ENCODE measurements at places on chromosomes 5 and 9.
A peak's percentile ranks its signal among the peaks of the same experiment; 100 is the strongest.

GRCh38 chr9:108565651-108566378 is 290.0 kb downstream of the ACTL7B start:
- peak; percentile 81 for DNase-seq

DNA sequence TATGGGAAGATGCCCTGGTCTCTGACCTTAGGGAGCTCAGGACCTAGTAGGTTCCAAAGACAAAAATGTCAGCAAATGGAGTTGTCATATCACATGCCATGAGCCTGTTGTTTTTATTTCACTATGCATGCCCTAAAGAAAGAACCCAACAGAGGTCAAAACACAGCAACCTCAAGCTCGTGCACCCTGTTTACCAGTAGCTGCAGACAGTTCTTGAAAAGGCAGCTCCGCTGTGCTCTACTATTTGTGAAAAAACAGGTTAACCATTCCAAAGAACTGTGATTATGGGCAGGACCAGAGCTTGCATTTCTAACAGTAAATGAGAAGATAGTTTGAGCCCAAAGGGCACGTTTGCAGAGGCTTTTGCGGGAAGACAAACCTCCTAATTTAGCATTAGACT is 22.8 kb downstream of the ITK start:
- no peak for DNase-seq

- DNase-seq, result peak; percentile 14
Measured at GRCh38 chr9:34929506-34930102, 28.5 kb upstream of the PHF24 start.

DNA sequence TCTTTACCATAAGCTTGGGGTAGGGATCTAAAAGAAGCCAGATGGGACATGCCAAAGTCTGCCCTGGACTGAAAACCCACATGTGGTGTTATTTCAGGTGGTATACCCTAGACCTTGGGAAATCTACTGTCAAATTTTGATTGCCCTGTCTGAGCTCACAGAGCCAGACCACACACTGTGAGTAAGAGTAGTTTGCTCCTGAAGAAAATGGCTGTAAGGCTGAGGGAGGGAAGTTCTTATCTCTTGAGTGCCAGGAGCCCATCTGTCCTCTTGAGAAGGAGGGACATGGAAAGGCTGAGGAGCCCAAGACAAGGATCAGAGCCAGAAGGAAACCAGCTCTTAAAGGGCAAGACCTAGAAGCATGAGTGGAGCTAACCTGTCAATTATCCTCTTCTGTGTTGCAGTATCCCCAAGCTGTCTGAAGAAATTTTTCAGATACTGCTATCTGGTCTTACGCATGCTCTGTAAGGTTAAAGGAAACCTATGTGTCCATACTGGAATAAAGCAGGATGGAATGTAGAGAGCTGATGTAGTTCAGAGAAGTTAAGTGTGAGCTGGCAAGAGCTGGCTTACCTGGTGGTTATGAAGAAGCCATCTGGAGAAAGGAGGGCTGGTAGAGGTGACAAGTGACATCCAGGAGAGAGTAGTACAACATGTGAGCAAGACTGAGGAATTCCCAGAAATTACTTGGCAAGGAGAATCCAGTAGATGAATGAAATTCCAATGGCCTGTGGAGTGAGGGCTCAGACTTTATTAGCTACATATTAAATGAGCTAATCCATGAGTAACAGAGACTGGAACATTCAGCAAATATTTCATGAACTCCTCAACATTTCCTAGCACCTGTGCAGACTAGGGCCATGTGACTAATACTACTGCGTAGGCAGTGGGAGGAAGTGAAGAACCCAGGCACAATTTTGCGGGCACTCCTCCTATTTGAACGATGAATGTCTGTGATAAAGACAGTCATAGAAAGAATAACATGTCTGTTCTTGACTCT is 389.1 kb upstream of the KIF2A start:
- DNase-seq, result peak; percentile 26

- peak; percentile 57 for DNase-seq
Measured at GRCh38 chr5:160269017-160269416, 39.7 kb downstream of the FABP6 start.

DNA sequence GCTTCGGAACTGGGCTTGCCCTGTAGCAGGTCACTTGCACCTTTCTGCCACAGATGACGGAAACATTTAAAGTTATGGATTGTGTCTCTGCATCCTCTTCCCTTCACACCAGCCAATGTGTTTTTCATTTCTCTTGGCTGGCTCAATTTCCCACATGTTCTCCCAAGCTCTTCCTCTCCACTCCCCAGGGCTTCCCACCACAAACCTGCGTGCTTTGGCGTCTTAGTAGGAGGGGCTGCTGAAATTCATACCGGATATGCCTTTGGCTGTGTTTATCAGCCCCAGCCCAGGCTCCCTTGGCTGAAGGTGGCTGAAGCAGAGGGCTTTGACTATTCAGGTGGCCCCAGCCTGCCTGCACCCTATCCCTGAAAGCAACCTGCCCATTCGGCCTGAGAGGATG is 32.1 kb downstream of the ADRB2 start:
- no peak for DNase-seq

DNA sequence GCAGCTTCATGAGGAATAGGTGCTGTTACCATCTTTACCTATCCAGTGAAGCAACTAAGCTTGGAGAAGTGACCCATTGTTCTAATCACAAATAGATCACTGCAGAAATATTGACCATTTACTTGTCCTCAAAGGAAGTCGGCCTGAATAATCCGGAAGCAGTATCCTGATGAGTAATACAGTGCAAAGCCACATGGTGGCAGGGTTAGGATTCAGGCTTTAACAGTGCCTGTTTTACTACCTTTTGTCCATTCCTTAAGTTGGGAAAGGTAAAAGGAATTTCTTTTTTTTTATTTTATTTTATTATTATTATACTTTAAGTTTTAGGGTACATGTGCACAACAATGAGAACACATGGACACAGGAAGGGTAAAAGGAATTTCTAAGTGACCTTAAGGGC is 336.3 kb downstream of the KDM4C start:
- peak; percentile 12 for DNase-seq

GRCh38 chr5:176388003-176388443 is 375 bp downstream of the NOP16 start:
- peak; percentile 20 for DNase-seq

- DNase-seq, result no peak
Measured at GRCh38 chr9:2263665-2264064, 248.5 kb downstream of the SMARCA2 start.

GRCh38 chr9:103707181-103707580 is 386.9 kb upstream of the SMC2 start:
- no peak for DNase-seq

- DNase-seq, result no peak
Measured at GRCh38 chr9:130026583-130027340, 16.2 kb downstream of the FNBP1 start.

- DNase-seq, result no peak
Measured at GRCh38 chr5:39948341-39948740, 523.6 kb upstream of the DAB2 start.

- no peak for DNase-seq
Measured at GRCh38 chr9:20702570-20702969, 18.5 kb downstream of the FOCAD start.

DNA sequence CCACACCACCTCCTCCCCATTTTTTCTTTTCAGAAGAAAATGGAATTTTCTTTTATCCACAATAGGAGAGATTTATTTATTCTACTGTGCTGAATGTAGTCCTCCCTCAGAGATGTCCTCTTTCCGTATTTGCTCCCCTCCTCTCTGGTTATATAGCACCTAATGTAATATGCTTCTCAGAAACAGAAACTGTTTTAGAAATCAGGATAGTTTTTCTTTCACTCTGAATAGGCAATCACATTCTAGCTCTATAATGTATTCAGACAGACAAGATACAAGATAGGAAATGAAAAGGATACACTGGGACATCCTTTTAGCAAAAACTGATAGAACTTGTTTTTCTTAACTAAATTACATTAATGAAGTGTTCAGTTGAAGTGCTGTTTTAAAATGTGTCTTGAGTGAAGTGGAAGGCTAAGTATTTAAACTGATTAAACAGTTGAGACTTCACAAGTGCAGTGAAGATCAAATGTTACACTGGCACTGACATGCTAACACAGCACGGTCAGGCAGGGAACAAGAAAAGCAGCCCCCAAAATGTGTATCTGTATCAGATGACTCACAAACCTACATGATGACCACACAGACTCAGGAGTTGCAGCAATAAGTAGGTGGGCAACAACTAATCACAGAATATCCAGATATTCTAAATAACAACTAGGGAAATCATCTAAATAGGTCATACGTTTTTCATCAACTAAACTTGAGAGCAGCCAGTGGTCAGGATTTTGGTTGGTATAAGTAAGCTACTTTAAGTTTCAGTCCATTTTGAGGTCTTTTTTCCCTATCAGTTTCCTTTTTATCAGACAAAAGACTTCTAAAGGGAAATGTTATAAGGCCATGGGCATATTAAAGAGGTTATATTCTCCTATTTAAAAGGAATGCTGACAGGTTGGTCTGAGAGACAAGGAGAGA is 260.4 kb downstream of the MLLT3 start:
- DNase-seq, result no peak

- DNase-seq, result no peak
Measured at GRCh38 chr5:84379749-84380148, 4.9 kb downstream of the EDIL3 start.

GRCh38 chr9:35079041-35079425 is 709 bp downstream of the FANCG start:
- no peak for DNase-seq

DNA sequence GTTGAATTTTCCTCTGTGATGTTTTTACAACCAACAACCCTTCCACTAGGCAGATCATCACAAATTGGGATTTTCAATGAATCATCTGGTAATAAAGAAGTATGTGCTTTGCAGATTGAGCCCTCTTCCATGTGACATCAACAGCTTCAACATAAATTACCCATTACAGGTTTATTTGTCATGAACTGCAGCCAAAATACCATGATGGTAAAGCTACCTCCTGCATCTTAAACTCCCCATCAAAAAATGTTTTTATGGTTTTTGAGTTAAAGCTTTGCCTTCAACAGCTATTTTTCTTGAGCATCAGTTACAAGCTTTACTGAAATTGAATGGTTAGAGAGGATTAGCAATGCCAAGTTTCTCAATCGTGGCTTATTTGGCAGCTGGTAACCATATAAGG is 211.4 kb upstream of the TUSC1 start:
- no peak for DNase-seq

DNA sequence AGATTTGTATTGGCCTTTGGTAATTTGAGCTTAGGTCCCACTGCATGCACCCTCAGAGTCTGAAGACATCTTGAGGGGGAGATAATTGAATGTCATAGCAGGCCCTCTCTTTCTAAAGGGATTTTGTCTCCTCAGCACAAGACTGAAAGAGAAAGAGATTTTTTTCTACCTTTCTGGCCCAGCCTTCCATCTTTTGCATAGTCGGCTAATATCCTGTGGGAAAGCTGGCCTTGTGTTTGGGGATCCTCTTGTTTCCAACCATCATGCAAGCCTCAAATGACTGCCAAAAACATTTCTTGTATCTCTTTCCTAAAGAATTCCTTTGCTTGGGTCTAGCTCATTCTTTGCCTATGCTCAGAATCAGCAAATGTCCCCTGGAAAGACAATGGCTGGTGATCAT is 42.0 kb upstream of the CDK5RAP2 start:
- DNase-seq, result no peak

- no peak for DNase-seq
Measured at GRCh38 chr9:96688745-96689464, 33.8 kb upstream of the PRXL2C start.

- DNase-seq, result no peak
Measured at GRCh38 chr9:90658783-90659182, 16.2 kb upstream of the DIRAS2 start.

GRCh38 chr9:124342402-124342775 is 72.9 kb downstream of the PSMB7 start:
- no peak for DNase-seq

- no peak for DNase-seq
Measured at GRCh38 chr5:151348789-151349188, 1.4 kb upstream of the SLC36A2 start.

DNA sequence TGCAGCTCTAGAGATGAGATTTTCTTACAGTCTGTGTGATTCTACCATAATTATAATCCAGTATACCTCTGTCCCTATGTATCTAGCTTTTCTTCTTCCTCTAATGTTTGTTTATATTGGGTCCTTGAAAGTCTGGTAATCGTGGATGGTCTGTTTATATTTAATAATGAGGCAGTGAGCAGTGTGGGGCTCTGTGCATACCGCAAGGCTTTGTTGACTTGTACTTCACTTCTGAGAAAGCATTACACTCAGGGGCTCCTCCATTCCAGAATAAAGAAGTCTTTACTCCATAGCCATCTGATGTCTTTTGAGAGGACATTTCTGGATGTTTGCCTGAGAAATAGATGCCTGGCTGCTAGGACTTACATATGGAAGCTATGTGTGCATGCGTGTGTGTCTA is 4.5 kb upstream of the MPDZ start:
- peak; percentile 38 for DNase-seq

- DNase-seq, result no peak
Measured at GRCh38 chr5:170252109-170252508, 19.3 kb downstream of the C5orf58 start.

GRCh38 chr9:137674307-137674975 is 55.6 kb downstream of the EHMT1 start:
- no peak for DNase-seq

DNA sequence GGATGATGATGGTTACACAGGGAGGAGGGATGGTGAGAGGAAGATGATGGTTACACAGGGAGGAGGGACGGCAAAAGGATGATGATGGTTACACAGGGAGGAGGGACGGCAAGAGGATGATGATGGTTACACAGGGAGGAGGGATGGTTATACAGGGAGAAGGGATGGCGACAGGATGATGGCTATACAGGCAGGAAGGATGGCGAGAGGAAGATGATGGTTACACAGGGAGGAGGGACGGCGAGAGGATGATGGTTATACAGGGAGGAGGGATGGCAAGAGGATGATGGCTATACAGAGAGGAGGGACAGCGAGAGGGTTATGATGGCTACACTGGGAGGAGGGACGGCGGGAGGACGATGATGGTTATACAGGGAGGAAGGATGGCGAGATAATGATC is 64.1 kb upstream of the FCN1 start:
- no peak for DNase-seq

DNA sequence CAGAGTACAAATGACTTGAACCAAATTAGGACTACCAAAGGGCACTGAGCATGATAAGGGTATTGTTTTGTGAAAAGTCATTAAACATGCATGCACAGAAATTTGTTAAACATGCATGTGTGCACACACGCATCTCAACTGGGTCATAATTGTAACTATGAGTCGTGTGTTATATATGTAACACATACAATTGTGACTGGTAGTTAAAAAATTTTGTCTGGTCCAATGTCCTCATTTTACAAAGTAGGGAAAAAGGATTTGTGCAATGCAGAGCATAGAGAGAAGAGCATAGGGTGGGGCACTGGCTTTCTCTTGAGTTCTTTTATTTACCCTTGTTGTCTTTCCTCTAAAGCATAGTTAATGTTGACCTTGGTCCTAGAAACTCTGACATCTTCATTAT is 19.3 kb upstream of the IGFBPL1 start:
- no peak for DNase-seq

DNA sequence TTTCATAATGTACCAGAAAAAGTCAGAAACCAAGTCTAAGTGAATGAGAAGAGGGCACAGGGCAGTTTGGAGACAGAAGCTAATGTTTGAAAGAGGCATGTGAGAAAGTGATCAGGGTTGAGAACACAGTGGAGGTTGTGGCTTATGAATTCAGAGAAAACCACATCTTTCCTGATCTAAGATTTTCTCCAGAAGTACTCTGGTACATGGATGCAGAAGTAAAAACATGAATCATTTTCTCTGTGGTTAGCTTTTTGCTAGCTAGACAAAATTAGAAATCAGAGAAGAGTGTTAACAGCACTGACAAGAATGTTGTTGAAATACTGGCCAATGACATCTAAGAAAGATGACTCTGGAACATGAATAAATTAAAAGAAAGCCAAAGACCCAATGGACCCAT is 541.1 kb downstream of the DNAH5 start:
- DNase-seq, result no peak

GRCh38 chr5:92879806-92880543 is 701.0 kb downstream of the NR2F1-AS1 start:
- no peak for DNase-seq

Measured in amniotic epithelial cell (primary cell).